ENCODE measurements at places on chromosomes 6 and 20.

DNA sequence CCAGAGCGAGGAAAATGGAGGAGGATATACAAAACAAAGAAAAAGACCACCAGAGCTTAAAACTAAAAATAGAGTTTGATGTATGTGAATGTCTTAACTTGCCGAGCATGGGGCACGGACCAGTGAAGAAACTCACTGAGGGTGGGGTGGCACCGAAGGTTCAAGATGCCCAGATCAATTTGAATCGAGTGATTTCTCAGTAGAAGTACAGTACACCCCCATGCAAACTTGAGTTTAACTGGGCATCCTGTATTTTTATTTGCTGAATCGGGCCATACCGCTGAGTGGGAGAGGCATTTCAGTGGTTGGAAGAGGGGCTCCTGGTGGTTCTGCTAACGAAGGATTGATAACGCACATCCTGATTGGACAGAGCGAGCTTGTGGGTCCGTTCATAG is 81.7 kb downstream of the ANKRD60 start:
- DNase-seq, result no peak

GRCh38 chr6:168364793-168365421 is 45.3 kb upstream of the DACT2 start:
- no peak for DNase-seq

DNA sequence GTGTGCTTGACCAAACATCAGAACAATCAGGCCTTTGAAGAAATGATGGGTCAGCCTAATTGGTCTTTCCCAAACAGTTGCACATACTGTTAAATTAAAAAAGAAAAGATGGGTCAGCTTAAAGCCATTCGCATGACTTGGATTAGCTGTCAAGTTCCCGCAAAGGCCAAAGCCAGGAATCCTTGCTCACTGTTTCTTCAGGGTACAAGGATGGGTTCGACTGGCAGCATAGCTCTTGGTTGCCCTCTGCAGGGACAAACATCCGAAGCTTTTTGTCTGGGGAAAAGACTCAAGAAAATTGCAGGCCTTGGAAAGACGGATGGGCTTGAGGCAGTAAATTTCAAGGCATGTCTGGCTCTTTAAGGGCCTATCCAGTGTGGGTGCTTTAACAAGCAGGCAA is 168.0 kb downstream of the HDGFL1 start:
- no peak for DNase-seq

- DNase-seq, result no peak
These were observed 97.2 kb downstream of the ASXL1 start for GRCh38 chr20:32455171-32455900.

- DNase-seq, result no peak
These were observed 20.6 kb upstream of the LCA5 start for GRCh38 chr6:79557673-79558467.

DNA sequence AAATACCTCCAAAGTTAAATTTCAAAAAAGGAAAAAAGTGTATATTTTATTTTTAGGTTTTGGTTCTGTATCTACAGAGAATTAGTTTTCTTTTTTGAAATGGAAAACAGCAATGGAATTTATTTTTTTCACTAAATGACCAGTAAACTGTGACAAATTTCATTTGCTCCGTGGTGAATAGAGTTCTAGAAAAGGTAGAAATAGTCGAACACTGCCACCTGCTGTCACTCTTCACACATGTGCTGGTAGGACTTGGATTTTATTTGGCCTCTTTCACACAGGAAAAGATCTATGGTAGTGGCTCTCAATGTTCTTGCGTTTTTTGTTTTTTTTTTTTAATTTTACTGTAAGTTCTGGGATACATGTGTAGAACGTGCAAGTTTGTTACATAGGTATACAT is 312.5 kb downstream of the EYA4 start:
- DNase-seq, result no peak

- no peak for DNase-seq
These were observed 34.4 kb downstream of the PCNA start for GRCh38 chr20:5085380-5085779.

DNA sequence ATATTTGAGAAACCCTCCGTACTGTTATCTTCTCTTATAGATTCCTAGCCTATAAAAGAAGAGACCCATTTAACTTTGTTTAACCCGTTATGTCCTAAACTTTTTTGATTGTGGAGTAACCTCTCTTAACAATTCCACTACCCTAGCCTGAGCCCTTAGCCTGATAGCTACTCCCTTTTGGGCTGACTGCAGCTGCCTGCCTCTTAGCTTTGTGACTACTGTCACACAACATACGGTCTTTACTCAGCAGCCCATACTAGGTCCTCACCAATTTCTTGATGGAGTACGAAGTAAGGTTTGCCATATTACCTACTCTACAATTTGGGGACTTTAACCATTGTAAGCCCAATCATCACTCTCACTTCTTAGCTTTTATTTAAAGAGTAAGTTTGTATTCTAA is 72.7 kb downstream of the QRSL1 start:
- DNase-seq, result no peak

DNA sequence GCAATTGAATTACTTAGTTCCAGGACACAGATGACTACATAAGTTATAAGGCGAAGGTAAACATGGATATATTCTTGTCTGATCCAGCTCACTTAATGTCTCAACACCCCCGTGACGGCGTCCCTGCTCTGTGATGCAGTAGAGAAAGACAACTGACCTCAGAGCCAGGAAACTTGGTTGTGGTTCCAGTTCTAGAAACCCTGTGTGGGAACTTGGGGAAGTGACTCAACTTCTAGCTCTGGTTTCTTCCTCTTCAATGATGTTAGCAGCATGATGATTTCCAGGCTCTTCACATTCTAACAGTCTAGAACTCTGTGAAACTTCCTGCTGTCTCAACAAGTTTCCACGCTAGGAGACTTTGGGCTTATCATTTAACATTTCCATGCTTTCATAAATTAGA is 18.4 kb downstream of the LAMA4 start:
- DNase-seq, result peak; percentile 56

- DNase-seq, result no peak
These were observed 147.4 kb downstream of the ALDH8A1 start for GRCh38 chr6:134802426-134803058.

DNA sequence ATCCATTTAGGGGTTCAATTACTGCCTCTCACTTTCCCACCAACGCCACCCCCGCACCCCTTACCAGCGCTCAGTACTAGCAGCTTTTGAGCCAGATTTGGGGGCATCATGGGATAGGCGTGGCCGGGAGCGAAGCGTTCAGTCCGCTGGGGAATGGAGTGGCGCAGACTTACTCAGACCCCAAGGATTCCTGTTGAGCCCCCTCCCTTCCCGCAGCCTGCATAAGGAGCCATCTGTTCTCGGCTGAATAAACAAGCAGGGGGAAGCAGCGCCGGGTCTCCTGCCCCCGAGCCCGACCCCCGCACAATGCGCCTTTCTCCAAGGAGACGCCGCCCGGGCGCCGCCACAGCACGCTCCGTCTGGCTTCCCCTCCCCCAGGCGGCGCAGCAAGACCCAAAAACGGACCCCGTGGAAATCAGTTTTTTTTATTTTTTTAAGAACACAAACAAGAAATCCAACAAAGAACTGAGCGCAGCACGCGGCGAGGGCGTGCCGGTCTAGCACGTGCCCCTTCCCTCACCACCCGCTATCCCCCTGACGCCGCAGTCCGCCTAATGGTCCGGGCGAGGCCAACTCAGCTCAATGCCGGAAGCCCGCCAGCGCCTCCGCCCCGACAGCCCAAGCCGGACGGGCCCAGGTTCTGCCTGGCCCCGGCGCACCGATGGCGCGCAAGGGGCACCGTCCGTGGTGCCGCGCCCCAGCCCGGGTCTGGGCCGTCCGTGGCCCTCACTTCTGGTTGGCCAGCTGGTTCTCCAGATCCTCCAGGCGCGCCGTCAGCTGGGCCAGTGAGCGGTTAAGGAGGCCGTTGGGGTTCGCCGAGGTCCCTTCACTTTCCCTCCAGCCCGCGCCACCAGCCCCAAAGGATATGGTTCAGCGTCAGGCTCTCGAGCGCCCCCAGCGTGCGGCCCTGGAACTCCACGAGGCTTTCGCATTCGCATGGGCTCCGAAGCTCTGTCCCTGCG is 13.3 kb upstream of the RBPJL start:
- peak; percentile 92 for DNase-seq

- no peak for DNase-seq
These were observed 22.1 kb upstream of the FOXP4 start for GRCh38 chr6:41523915-41524633.

- no peak for DNase-seq
These were observed 128.3 kb downstream of the NKAIN2 start for GRCh38 chr6:123931928-123932327.

- no peak for DNase-seq
These were observed 44.9 kb downstream of the REPS1 start for GRCh38 chr6:138943089-138943625.

DNA sequence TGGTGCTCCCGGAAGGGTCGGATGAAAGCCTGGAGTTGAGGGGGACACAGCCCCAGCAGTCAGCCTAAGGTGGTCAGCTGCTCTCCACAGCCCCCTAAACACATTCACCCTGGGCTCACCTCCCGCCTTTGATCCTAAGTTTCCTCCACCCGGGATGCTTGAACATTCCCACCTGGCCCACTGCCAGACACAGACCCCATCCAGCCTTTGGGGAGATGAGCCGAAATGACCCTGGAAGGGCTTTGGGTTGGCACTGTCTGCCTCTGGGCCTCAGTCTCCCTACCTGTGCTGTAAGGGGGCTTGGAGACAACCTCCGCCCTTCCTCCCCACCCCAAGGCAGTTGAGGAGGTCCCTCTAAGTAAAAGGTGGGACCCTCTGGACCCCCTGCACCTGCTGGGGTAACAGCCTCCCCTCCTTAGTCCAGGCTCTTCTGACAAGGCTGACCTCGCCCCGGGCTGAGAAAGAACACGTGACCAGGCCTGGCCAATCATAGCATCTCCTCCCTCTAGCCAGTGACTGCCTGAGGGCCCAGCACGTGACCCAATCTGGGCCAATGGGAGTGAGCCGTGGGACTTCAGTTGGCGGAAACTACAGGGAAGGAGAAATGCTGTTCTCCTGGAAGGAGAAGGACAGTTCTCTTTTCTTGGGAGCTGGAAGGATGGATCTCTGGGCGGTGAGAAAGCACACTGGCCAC is 16.9 kb upstream of the UBE2V1 start:
- DNase-seq, result no peak

DNA sequence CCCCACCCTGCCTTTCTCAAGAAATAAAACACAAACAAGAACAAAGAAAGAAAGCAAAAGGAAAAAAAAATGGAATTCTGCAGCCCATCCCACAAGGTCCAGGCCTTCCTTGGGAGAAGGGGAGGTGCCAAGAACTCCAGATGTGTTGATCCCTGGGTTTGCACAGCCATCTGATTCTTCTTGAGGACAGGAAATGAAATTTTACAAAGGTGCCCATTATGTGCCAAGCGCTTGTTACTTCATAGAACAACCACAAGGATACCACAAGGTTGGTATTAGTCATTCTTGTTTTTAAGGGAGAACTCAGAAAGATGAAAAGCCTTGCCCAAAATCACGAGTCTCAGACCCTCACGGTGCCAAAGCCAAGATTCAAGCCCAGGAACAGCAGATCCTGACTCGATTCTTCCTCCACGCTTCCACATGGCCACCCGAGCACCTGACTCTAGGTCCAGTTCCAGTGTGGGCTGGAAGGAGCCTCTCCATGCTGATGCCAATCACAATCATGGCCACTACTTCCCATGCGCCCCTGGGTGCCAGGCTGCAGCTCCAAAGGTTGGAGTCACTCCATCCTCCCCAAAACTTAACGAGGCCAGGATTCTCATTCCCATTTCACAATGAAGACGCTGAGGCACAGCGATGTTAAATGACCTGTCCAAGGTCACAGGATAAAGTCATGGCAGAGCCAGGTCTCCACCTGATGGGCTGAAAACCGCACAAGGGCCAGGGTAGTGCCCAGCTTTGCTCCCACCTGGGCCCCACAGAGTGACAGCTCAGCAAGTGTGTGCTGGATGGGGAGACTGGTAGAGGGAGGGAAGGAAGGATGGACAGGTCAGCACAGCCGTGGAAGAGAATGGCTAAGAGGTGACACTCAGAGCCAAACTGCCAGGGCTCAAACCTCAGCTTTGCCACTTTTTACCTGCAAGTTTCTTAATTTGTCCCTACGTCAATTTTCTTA is 66.7 kb upstream of the TOP1 start:
- no peak for DNase-seq

DNA sequence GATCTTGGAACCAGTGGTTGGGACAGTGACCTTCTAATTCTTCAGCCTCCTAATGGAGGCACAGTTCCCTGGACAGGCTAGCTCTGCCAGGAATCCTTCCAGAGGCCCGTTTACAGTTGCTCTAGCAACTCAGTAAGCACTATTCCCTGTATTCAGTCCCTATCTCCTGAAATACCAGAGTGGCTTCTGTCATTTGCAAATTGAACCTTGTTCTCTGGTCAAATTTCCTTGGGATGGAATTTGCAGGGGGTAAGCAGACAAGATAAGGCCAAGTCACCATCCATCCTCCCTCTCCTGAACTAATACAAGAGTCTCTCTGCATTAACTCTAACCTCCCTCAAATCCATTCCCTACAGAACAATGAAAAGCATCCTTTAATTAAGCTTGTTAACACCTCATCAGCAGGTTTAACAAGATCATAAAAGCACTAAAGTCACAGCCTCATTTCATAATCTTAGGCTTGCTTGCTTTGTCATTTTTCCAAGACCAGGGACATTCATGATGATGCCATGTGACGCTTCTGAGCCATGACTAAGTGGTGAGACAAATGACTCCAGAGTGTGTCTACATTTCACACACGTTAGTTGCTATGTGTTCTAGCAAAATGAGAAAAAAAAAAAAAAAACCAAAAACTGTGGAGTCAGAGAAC is 37.1 kb downstream of the SLC22A23 start:
- no peak for DNase-seq

DNA sequence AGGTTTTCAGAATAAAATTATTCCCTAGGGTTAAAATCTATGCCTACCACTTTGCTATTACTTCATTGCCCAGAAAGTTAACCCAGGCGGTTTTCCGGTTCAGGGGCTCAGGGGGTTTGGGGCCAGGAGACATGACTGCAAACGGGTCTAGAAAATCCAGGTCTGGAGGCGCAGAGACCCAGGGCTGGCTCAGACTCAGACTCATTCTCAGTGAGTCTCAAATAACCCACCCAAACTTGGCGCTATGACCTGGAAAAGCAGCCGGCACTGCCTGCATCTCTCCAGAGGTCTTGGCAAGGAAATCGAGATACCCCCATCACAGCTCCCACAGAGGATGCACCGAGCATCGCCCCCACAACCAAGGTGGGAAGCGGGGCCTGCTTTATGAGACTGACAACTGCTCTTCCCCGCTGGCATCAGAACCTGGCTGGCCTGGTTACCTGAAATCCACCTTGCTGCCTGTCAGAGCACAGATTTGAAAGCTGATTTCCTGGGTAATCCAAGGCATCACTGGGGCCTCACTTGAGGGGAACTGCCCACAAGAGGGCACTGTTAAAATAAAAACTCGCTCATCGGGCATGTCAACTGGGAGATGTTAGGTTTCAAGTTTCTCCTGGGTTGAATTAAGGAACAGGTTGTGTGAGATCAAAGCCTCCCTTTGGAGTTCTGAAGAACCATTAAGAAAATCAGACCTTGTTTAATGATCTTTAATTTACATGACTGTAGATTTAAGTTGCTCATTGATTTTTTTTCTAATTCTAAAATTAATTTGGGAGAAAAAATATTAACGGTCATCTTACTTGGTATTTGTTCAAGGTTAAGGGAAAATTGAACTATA is 55.1 kb downstream of the KIF16B start:
- DNase-seq, result no peak

GRCh38 chr6:116387374-116387773 is 16.6 kb downstream of the DSE start:
- no peak for DNase-seq
